SHP77 treated with DMSO at 0.1 percent for 48 hours (cell line): ENCODE measurements at places on chromosomes 12 and 14.

DNA sequence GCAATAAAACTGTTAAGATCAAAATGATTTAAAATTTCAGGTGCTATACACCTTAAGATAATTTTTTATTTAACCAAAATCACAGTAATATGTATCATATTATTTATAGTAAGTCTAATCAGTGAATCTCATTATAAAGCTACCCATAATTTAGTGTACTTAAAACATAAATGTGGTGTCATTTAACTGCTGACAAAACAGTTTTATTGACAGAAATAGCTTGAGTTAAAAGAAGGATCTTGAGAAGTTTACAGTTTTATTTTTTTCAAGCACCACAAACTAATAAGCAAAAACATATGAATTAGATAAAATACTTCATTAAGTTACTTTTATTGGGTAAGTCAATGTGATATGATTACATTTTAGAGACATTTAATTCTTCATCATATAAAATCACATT is 400.4 kb downstream of the PRKD1 start:
- DNase-seq: no peak

- DNase-seq: no peak
Observed at GRCh38 chr12:252636-253035, 10.0 kb downstream of the SLC6A13 start.

DNA sequence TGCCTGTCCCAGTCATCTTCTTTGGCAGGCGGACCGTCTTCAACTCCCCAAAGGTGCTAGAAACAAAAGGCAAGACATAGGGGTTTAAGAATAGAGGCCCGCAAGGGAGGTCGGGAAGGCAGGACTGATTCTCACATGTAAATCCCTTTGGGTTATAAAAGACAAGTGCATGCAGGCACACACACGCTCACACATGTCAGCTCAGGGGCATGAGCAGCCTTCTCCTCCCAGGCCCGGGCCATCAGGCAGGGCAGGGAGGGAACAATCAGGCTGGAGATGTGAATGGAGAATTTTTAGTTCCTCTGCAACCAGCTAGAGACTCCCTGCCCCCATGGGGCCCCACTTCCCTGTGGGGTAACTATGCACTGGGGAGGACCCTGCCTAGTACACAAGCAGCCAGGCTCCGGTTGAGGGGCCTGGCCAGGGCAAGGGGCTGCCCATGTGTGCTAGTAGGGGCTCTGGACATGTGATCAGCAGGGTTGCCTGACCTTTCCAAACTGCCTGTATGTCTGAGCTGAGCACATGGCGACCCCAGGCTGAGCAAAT is 107.2 kb downstream of the RBM19 start:
- no peak for DNase-seq

DNA sequence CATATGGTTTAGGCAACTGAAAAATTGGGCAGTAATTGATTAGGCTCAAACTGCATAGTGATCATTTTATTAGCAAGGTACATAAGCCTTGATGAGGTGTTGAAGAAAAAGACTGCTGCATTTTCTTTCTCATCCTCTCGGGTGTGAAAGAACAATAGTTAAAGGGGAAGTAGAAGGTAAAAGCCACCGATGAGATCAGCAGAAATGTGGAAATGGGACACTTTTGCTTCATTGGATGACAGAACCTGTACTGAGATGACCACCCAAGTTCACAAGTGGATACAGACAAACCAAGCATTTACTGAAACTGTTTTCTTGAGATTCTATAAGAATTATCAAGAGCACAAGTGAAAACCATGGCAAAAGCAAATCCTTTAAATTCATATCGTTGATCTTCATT is 184.0 kb downstream of the TMX1 start:
- DNase-seq: no peak

DNA sequence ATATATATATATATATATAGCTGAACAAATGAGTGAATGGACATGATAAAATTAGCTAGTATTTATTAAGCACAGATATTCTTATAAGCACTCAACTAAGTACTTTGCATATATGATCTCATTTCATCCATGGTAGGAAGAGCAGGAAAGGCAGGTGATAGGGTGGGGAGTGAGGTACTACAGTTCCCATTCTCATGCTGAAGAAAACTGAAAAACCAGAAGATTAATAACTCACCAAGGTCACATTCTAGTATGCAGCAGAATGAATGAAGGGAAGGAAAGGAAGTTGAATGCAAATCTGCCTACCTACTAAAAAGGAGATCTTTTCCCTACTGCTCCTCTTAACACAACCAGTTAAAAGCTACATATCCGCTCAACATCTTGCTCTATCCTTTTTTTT is 298.1 kb upstream of the TMPO start:
- DNase-seq: no peak

DNA sequence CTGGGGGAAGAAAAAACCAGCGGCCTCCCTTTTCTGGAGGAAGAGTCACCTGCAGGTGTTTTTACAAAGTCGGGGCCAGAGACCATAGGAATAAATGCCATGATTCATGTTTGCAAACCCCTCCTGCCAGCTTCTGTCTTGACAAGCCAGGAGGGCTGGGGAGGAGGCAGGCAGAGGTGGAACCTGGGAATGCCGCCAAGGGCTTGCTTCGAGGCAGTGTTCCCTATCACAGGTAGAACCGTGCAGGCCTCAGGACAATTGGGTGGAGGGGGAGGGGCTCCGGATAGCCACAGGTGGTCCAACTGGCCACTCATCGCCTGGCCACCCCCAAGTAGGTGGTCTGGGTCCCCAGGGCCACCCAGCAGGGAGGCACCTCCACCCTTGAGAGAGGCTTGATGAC is 14.2 kb upstream of the DLK1 start:
- peak; percentile 84 for DNase-seq

DNA sequence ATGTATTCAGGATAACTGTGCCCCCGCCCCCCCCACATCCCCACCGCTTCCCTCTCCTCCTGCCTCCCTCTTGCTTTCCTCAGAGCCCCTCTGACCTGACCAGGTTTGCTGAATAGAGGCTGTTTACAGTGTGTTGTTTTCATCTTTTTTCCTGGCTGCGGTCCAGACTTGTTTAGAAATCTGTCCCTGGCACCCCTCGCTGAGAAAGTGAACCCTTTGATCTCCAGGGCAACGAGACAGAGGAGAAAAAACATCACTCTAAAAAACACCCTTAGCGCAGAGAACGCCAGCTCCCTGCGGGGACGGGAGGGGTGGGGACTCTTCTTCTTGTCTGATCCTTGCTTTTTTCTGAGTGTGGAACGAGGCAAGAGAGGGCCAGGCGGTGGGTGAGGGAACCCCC is 22.5 kb downstream of the SDS start:
- no peak for DNase-seq

GRCh38 chr12:28800129-28800528 is 348.9 kb upstream of the FAR2 start:
- no peak for DNase-seq

DNA sequence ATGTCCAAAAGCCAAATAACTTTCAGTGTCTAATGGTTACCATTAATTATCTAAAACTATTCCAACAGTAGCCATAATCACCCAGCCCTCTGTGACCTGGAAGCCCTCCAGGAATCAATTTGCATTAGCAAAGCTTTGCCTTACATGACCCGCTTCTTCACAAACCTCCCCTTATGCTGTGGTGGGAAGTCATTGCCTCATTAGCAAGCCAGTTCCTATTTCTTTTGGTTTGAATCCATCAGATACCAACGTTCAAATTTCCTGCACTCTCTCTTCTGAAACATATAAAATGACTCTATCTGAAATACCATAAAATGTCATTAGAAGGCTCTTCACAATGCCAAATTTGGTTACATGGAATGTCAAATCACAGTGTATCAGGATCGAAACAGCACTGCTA is 268.3 kb upstream of the PRKD1 start:
- no peak for DNase-seq

- DNase-seq: peak; percentile 45
Observed at GRCh38 chr12:68358532-68359485, 26.6 kb upstream of the MDM1 start.
